ENCODE measurements at places on chromosomes 2 and 18. TPM values are rescaled to one million over a fixed set of nuclear protein-coding genes. Genes with fewer than 3 reads are reported as not detected.

Gene G6PC2
- not detected for total RNA-seq

Gene PLCD4
- 0.30 TPM for total RNA-seq

Gene DSC1
- not detected for total RNA-seq

Gene HOXD9
- total RNA-seq = not detected

Gene ASAP2
- total RNA-seq = 0.33 TPM

Gene FAM110C
- total RNA-seq = 2.1 TPM

Gene TSPYL6
- not detected for total RNA-seq

Gene DCDC2C
- not detected for total RNA-seq

Gene SH3RF3
- total RNA-seq = 0.06 TPM

Gene DNAJC10
- total RNA-seq = 53.7 TPM

Gene PSTPIP2
- total RNA-seq = 4.1 TPM

Gene KCNIP3
- total RNA-seq = not detected

Gene FHOD3
- not detected for total RNA-seq

Gene PLA2R1
- total RNA-seq = not detected

Gene DPP4
- 106 TPM for total RNA-seq

Gene LBX2
- 1.3 TPM for total RNA-seq

Gene IKZF2
- total RNA-seq = 14.7 TPM

Gene PSD4
- 314 TPM for total RNA-seq

Gene CNRIP1
- not detected for total RNA-seq

Gene FOSL2
- 56.2 TPM for total RNA-seq

Gene DTNA
- total RNA-seq = not detected

Gene POTEJ
- not detected for total RNA-seq

Gene LIMS3
- total RNA-seq = 0.63 TPM

Gene RAB6D
- total RNA-seq = not detected

Gene RNF149
- 100 TPM for total RNA-seq

Gene CDKL4
- total RNA-seq = 1.1 TPM

Gene MYOM1
- 1.6 TPM for total RNA-seq

Gene ALK
- total RNA-seq = not detected

Gene RGPD3
- not detected for total RNA-seq

Gene AGXT
- not detected for total RNA-seq

Gene GPAT2
- 26.7 TPM for total RNA-seq

Gene EMILIN1
- total RNA-seq = 0.79 TPM

Gene RABL2A
- total RNA-seq = 19.5 TPM

Gene DNER
- not detected for total RNA-seq

Gene FRZB
- total RNA-seq = not detected

Gene ASB18
- total RNA-seq = not detected

Gene IL18R1
- total RNA-seq = 19.8 TPM

Gene GREB1L
- total RNA-seq = not detected

Gene TUBA3E
- not detected for total RNA-seq

Gene FAM124B
- total RNA-seq = 0.23 TPM
